ENCODE measurements at places on chromosomes 6 and 20.

DNA sequence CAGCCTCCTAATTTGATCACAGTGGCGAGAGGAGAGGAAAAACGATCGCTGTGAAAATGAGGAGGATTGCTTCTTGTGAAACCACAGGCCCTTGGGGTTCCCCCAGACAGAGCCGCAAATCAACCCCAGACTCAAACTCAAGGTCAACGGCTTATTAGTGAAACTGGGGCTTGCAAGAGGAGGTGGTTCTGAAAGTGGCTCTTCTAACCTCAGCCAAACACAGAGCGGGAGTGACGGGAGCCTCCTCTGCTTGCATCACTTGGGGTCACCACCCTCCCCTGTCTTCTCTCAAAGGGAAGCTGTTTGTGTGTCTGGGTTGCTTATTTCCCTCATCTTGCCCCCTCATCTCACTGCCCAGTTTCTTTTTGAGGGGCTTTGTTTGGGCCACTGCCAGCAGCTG lies 28.7 kb downstream of the SAYSD1 start:
- DNase-seq: no peak

DNA sequence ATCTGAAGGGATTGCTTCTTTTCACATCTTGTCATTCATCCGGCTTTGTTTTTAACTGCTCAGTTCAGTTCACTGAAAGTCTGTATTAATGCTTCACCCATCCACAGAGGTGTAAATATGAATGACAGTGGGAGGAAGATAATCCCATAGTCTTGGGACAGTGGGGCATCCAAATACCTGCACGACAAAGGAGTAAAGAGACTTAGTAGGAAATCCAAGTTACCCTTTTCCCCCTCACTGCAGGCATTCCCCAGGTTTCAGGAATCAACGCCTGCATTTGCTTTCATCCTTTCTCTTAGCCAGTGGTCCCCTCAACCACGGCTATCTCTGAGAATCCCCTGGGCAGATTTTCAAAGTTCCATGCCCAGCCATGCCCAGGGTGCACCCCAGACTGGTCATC lies 110.2 kb downstream of the MYLK4 start:
- DNase-seq: no peak

DNA sequence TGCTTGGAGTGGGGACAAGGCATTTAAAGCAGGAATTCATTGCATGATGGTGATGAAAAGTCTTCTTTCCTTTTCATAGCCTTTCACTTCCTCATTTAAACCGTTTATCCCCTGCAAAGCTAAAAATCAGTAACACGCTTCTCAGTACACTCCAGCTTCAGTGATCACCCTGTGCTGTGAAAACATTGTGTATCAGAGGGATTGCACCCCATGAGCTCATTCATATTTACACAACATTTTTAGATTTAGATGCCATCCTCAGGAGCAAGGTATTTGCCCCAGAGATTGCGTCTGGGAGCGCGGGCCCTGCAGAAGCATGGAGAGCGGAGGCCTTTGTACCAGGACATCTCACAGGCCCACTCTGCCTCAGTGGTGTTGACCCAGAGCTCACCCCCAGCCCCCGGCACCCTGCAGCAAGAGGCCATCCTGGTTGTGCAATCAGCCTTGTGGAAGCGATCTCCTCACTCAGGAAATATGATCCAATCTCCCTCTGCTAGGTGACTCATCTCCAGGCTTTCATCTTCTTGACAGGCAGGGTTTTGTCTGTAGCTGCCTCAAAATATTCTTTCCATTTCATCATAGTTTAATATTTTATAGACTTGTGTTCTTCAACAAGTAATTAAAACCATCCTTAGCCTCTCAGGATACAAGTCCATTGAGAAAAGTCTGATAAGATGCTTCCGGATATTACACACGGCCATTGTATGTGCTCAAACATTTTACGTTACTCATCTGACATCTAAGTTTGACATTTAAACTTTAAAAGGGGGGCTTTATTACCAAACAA lies 38.9 kb upstream of the THBS2 start:
- no peak for DNase-seq

GRCh38 chr6:89347825-89348224 lies 4.7 kb downstream of the UBE2J1 start:
- no peak for DNase-seq
